LHCN-M2 (cell line): ENCODE measurements at places on chromosomes 16 and 17.
A peak's percentile ranks its signal among the peaks of the same experiment; 100 is the strongest.

GRCh38 chr16:72938795-72939164, 109.1 kb downstream of the ZFHX3 start:
- DNase-seq, result peak; percentile 90

GRCh38 chr16:30000735-30001631, 4.9 kb downstream of the INO80E start:
- no peak for DNase-seq

GRCh38 chr17:2796164-2797125, at the start of gene RAP1GAP2:
RAP1GAP2 (plus strand) TSS chr17:2796438; CDS start chr17:2796528, 90 bp downstream.
- no peak for DNase-seq

- DNase-seq, result peak; percentile 66
Measured at GRCh38 chr16:56547120-56547948, 17.5 kb upstream of the MT4 start.

DNA sequence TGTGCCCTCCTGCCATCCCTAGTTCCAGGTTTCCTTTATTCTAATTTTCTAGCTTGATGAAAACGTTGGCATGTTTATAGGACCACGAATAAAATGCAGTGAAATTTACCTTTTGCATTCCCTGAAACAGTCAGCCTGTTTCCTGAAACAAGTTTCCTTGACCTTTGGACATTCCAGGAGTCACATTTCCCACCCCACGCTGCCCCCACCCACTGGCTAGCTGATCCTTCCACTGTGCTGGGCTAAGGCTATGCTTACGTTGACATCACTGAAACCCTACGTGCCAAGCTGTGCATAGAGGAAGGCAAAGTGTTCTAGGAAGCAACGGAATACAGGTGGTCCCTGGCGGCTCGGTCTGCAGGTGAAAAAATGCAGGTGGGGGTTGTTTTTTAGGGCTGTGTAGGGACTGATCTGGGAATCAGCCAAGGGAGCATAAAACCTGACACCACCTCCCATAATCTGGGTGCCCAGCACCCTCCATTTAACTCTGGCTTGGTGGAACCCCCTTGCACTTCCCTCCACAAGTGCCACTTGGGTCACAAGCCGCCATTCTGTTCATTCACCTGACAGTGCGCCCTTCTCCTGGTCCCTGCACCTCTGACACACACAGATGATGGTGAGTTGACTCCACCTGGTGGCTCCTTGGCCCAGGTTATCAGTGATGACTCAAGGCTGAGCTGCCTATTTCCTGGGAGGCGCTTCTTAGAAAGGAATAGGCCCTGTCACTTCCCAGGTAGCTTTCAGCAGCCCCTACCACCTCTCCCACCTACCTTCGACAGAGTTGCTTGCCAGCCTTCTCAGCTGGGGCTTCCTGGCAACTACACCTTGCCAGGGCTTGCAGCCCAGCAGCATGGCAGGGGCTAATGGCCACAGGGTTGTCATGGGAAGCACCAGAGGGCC, 83.7 kb downstream of the N4BP1 start:
- no peak for DNase-seq

DNA sequence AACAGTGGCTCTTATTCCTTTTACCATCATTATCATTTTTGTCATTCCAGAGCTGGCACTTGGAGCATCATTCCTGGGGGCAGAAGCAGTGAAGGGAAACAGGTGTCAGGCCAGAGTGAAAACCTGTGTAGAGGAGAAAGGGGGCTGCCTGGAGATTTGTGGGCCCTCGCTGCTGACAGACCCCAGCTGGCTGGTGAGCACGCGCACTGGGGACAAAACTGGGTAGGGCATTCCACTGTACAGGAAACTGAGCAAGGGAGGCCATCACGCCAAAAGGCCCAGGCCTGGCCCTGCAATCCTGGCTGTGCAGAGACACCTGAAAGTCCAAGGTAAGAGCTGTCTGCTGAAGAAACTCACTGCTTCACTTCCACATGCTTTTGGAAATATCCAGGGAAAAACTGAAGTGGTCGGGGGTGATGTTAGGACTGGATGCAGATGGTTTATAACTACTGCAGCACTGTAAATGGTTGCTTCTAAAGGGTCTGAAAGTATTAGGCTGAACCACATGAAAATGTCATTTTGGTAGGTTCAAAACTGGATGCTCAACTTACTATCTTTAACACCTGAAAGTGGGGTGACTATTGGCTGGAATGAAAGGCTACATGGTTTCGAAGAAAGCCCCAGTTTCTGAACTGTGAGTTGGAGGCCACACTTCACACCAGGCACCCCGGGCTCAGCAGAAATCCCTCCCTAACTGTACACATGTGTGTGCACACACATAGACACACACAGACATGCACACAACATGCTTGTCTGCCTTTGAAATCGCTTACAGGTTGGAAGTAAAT, 225.0 kb downstream of the C16orf78 start:
- no peak for DNase-seq

DNA sequence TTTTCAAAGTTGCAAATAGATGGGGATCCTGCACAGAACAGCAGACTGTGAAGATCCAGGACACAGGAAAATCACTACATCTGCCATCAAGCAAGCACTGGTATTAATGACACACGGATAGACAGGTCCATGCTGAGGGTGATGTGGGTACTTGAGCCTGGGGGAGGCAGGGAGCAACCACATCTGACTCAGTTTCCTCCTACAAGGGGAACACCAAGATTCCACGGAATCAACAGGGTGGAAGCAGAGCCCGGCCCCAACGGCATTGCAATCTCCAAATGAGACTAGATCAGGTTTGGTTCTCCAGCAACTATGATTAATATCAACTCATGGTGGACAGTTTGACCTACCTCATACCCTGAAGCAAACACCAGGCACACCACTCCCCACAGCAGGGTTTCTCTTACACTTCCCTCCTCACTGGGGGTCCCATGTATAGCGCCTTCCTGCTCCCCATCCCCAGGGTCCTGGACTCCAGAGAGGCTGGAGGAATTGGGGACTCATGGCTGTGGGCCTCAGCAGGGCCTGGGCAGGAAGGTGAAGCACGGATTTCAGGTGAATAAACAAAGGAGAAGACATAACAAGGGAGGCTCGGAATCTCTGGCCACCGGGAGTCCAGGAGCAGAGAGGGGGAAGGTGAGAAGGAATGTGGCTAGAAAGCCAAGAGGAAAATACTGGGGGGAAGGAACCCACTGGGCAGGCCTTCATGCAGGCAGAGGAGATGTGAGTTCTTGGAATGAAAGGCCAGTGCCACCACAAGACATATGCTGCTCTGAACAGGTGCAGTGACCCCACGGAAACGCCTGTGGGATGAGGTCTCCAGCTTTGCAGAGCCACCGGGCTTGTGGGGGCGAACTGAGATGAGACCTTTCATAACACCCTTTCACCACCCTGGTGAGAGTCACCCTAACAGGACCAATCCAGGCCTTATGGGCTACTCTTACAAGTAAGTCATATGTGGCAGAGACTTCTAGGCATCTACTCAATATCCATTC, 29.5 kb upstream of the PIK3R6 start:
- no peak for DNase-seq

- no peak for DNase-seq
Measured at GRCh38 chr17:64157669-64158180, 27.8 kb upstream of the ERN1 start.

- DNase-seq, result no peak
Measured at GRCh38 chr16:85754413-85754812, 3.5 kb upstream of the C16orf74 start.

GRCh38 chr16:58345574-58346354, 46.5 kb upstream of the GINS3 start:
- no peak for DNase-seq

DNA sequence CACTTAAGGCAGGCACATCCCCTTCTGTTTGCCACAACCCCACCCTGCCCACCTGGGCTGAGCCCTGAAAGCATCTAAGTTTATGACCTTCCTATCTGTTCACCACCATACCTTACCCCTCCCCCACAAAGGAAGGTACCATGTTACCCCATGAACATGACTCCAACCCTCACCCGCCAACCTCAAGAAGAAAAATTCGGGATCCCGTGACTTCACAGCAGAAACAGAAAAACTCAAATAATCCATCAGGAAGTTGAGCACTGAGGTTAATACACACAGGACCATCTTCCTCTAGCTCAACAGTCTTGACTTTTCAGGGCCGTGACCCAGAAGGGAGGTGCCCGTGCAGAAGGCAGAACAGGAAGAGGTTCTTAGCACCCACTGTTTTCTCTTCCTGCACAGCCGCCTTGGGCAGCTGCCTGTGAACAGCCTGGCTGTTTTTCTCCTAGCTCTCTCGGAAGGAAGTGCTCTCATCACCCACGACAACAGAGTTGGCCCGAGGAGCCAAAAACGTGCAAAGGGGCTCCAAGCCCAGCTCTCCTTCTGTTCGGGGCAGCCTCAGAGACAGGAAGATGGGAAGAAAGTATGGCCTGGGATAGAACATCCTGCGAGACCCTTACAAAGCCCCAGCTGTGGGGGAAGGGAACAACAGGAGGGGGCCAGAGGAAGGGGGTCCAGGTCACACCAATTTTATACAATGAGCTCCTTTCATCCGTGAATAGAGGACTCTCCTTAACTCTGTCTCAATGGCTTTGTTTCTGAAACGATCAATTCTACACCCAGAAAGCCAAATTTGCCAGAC, 101.1 kb downstream of the XYLT1 start:
- no peak for DNase-seq

DNA sequence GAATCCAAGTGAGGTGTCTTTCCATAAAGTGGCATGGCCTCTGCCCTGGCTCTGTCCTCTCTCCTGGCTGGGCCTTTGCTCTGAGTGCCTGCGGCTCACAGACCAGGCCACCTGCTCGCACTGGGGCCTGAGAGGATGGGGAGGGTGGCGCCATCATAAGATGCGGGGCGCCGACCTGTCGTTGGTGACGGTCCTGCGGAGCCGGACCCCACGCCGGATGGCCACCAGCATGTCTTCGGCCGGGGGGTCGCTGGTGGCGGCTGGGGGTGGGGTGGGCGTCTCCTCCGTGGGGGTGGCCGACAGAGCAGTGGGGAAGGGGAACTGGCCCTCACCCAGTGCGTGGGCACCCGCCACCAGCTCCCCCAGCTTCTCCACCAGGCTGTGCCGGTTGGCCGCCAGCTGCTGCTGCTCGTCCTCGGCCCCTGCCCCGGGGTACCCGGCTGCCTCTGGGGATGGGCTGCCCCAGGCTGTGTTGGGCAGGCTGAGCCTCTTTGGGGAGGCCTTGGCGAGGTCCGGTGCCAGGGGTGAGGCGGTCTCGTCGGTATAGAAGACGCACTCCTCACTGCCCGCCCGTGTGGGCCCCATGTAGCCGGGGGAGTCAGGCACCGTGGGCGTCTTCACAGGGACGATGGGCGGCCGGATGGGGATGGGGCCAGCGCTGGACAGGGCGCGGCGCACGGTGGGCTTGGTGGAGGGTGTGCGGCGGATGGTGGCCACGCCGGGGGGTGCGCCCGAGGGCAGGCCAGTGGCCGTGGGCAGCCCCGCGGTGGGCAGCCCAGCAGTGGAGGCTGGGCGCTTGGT, 17.4 kb downstream of the IL34 start:
- no peak for DNase-seq

DNA sequence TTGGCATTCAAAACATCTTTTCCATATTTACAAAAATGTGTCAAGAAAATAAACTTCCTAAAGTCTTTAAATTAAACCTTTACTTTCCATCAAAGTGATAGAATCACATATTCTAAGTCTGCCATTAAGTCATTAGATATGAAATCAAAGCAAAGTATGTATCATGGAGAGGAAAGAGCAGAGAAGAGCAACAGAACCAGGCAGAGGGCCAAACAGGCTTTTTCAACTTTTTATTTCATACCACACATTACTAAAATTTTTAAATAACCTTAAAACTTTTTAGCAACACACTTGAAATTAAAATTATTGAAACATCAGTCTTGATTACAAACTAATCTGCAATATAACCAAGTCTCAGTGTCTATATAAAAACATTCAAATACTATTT, 13.8 kb downstream of the SIAH1 start:
- no peak for DNase-seq

DNA sequence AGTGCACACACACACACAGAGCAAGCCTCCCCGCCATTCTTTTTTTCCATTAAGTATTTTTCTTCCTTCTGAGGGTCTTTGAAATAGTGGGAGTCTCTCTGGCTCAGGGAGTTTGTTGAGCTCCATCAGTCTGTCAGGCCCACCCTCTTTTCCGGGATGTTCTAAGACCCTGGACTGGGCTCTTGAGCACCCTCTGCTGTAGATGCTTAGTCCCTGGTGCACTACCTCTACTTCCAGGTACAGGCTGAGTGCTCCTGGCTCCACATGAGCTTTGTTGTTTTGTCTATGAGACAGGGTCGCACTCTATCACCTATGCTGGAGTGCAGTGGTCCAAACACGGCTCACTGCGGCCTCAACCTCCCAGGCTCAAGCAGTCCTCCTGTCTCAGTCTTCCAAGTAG, 20.7 kb downstream of the LIMD2 start:
- DNase-seq, result no peak

- DNase-seq, result no peak
Measured at GRCh38 chr16:85746460-85747215, 4.3 kb downstream of the C16orf74 start.

DNA sequence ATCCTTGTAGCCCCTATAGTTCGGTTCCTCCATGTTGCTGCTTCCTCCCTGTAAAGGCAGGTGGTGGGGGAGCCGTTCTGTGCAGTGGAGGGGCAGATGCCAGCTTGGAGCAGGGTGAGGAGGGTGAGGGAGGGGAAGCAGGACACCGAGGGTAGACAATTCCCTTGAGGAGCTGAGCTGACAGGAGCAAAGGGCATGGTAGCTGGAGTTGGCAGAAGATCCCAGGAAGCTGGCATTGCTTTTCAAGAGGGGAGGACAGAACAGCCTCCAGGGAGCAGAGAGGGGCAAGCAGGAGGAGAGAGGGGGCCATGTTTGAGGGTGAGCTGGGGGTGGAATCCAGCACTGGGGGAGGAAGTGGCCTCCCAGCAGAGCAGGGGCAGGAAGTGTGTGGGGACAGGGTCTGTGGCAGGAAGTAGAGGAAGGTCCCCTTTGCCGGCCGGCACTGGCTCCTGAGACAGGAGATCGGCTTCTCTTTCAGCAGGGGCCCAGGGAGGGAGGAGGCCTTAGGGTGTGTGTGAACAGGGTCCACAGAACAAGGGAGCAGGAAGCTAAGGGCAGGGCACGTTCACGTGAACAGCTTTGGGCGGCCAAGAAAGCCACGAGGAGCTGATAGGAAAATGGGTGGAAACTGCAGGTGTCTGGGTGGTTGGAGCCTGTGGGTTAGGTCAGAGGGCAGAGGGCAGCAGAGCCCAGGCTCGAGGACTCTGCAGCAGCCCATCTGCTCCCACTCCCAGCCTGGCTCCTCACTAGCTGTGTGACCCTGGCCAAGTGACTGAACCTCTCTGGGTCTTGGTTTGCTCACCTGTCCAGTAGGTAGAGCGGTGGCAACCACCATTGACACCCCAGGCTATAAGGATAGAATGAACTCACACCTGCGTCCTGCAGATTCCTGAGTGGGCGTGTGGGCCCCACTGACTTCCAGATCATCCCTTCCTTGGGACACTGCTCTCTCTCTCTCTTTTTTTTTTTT, 17.5 kb upstream of the SPNS2 start:
- DNase-seq, result no peak

DNA sequence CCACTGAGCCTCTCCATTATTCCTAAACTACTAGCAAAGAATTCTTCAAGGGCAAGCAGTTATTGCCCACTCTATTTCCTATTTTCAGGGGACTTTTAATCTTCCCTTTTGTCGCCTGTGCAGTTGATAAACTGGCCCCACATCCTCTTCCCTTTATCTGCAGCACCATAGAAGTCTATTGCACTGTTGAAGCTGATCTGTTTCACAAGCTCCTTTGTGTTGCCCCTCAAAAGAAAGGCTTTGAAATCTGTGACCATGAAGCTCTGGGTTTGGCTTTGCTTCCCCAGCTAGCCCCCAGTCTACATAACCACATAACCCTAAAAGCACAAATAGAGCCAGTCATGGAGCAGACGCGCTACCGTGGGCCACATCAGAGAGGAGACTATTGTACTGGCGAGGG, 37.1 kb downstream of the CDRT15 start:
- DNase-seq, result no peak
